ENCODE measurements at places on chromosomes 6 and 20. TPM values are rescaled to one million over a fixed set of nuclear protein-coding genes. Genes with fewer than 3 reads are reported as not detected.

FNDC1 gene
- total RNA-seq = not detected

GRCh38 chr6:53133961-53134360, 14.7 kb downstream of the GCM1 start:
- no peak for DNase-seq

- DNase-seq = no peak
These were observed 28.3 kb upstream of the FBXO30 start for GRCh38 chr6:145842693-145843546.

- no peak for DNase-seq
These were observed 462.9 kb upstream of the JAG1 start for GRCh38 chr20:11136691-11137090.

GRCh38 chr6:113489952-113490746, 367.0 kb upstream of the MARCKS start:
- DNase-seq = peak; percentile 22

GSTA3 gene
- total RNA-seq = not detected

- peak; percentile 25 for DNase-seq
These were observed 38.3 kb downstream of the COX4I2 start for GRCh38 chr20:31675828-31676608.

- no peak for DNase-seq
These were observed 2.9 kb upstream of the TUBB2B start for GRCh38 chr6:3230256-3230882.

ASIP gene
- not detected for total RNA-seq

DNA sequence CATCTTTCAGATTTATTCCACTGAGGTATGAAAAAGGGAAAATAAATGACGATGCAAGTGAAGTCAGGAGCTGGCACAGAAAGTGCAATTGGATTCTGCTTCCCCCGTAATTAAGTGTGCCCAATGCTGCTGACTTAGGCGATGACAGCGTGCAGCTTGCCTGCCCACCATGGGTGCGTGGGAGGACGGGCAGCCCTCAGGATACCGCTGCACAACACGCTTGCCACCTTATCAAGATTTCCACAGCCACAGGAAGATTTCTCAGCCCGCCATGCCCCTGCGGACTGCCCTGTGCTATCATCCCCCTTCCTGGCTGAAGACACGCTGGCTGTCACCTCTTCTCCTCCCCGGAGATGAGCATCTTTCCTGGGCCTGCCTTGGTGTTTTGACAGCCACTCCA, 103.3 kb upstream of the BACH2 start:
- no peak for DNase-seq

DNA sequence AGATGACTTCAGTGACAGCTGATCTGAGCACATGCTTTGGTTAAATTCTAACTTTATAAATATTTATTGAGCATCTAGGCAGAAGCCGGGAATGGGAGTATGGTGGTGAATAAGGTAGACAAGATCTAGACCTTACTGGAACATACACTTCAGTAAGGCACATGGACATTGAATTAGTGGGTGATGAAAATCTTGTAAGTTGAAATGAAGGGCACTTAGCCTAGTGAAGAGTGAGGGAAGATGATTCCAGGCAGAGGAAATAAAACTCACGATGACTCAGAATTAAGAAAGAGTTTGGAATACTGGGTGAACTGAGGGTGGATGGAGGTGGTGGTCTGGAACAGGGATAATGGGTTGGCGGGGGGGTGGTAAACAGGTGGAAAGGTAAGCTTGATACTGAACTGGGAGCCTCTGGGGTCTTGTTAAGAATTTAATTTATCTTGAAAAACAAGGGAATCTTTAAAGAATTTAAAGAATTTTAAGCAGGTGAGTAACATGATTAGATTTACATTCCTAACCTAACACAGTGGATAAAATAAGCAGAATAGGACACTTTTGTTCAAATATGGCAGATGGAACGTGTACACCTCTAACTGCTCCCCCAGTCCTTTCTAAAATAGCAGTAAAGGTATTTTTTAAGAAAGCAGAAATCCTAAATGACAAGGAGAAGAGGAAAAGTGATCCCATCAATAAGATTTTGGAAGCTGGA, 75.2 kb upstream of the ARHGAP18 start:
- peak; percentile 20 for DNase-seq

GRCh38 chr20:20488388-20488787, 120.5 kb downstream of the INSM1 start:
- DNase-seq = no peak

- DNase-seq = no peak
These were observed 4.6 kb downstream of the GUCA1A start for GRCh38 chr6:42177514-42178364.

DNA sequence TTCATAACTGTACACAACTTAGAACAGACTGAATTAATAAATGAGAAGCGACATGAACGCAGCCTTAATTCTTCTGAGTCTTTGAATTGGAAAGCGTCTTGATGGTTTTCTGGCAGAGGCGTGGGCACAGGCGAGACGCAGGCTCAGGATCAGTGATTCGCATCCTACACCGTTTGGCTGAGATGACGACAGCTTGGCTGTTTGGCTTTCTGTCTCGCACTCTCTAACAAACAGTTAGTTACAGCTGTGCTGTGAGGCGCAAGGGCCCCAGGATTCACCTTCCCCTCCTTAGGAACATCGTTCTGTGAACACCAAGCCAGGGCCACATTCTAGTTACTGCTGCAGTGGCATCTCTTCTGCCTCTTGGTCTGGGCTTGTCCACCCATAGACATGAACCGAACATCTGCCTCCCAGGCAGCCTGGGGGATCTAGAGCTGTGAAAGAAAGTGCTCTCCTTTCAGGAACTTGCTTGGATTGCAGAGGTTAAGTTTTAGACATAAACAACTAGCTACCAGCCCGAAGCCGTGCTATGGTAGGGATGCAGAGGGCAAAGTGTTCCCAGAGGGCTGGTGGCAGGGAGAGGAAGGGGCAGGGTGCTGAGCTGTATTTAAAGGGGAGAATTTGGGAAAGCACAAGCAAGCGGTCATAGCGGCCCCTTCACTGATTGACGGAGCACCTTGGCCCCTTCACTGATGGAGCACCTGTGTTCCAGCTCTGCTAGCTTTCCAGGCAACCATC, 49.6 kb downstream of the TCP11 start:
- DNase-seq = no peak

TBX18 gene
- not detected for total RNA-seq

- DNase-seq = no peak
These were observed 63.9 kb upstream of the RCAN2 start for GRCh38 chr6:46555129-46555528.

GRCh38 chr6:168231393-168231957, 88.1 kb downstream of the DACT2 start:
- no peak for DNase-seq

GRCh38 chr6:111464184-111464583, 18.8 kb downstream of the REV3L start:
- DNase-seq = peak; percentile 35

VPS16 gene
- total RNA-seq = 40.3 TPM

TRMT6 gene
- 35.4 TPM for total RNA-seq

CST1 gene
- 0.92 TPM for total RNA-seq

SFTA2 gene
- not detected for total RNA-seq

DNA sequence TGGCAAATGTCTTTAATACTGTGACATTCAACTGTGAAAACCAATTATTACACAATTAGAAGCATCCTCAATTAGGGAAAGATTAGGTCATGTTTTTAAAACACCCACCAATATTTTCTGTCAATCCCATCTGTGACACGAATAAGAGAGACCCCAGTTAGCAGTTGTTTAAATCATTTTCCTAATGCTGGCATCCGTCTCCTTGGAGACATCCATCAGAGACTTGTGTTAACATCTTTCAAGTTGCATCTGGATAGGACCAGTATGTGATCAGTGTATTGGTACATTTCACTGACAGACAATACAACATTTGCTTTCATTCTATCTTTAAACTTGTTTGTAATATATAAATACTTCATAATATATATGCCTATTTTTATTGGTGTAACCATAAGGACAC, 420.7 kb upstream of the RNF217 start:
- DNase-seq = no peak

- DNase-seq = no peak
These were observed 17.0 kb downstream of the GHRH start for GRCh38 chr20:37244572-37244957.

DNA sequence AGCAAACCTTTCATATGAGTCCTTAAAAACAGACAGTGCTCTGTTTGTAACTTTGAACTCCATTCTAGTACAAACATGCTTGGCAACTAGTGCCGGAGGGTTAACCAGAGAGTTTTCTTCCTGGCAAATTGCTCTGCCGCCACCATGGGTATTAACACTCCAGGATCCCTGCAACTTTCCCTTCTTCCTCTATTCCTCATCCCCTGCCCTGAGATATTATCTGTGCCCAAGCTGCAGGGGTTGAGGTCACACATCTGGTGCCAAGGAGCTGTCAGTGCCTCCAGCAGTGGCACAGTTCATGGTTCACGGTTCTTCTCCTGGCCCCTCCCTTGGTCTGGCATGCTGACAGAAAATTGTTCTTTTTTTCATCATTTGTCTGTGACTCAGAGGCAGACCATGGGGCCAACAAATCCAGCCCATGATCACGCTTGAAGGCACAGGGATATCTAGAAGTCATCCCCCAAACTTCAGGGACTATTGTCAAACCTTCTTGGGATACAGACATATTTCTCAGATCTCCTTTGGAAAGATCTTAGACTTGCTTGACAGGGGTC, 77.5 kb downstream of the ATXN1 start:
- peak; percentile 96 for DNase-seq

DNA sequence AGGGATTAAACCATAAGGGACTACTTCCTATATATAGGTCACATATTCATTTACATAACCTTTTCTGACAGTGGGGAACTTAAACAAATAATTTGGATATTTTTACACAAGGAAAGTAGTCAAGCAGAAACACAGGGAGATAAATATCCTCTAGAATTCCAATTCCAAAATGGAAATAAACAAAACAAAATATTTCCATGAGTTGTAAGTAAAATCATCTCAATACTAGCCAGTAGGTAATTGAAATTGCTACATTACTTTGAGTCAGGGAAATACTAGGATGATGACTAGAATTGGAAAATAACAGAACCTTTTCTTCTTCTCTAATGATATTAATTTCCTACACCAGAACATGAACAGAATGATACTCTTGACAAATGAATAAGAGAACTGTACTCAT, 1308.1 kb upstream of the GJE1 start:
- no peak for DNase-seq

CTCFL gene
- not detected for total RNA-seq

GRCh38 chr20:31716818-31717477, 5.7 kb downstream of the BCL2L1 start:
- no peak for DNase-seq

- no peak for DNase-seq
These were observed 207.0 kb upstream of the SIM1 start for GRCh38 chr6:100671740-100672139.

GRCh38 chr6:158002951-158003853, 21.5 kb downstream of the SYNJ2 start:
- no peak for DNase-seq

- DNase-seq = peak; percentile 46
These were observed 84.2 kb downstream of the UST start for GRCh38 chr6:148831064-148831463.

DNA sequence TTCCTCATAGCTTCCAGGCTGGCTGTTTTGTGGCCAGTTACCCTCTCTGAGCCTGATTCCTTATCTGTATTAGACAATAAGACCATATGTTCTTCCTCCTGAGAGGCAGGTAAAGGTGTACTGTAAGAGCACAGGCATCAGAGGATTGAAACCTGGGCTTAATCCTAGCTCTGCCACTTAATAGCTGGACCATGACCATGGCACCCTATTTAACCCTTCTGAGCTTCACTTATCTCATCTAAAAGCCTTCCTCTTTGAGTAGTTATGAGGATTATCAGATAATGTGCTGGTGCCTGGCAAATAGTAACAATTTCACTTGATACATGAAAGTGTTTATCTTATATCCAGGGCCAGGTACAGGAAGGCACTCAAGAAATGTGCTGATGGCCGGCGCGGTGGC, 34.9 kb downstream of the BCL2L1 start:
- DNase-seq = no peak

FAM162B gene
- total RNA-seq = not detected

DNA sequence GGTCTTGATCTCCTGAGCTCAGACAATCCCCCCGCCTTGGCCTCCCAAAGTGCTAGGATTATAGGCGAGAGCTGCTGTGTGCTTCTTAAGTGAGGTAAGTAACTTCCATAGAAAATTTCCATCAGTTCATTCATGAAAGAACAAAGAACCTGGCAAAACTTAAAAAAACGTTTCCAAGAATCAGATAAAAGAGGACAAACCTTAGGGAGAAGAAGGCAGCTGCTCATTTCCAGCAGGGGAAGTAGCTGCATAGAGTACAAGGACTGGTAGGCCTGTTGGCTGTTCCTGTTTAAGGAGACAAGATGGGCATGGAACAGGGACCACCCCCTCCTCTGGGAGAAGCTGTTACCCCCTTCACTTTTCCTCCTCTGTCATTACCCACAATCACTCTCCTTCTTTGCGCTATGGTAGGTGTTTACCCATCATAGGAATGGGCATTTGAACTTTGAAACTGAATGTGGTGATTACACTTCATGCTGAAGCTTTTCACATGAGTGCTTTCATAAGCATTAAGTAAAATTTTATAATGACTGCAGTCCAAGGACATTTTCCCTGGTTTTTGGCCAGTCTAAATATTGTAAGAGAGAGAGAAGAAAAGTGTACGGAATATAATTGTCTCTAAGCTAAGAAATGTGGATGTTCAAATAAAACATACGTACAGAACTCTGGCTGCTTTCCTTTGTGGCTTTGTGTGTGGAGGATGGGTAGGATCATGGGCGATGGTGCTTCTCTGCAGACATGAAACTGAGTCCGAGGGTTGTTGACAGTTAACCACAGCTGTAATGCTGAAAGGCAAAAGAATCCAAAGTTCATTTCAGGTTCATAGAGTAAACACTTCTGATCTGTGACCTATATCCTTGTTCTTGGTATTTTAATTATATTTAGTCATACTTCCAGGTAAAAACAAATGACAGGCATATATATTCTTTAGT, 56.4 kb downstream of the CCN2 start:
- DNase-seq = peak; percentile 66

GRCh38 chr6:118965371-118965770, 30.4 kb upstream of the MCM9 start:
- DNase-seq = no peak

DNA sequence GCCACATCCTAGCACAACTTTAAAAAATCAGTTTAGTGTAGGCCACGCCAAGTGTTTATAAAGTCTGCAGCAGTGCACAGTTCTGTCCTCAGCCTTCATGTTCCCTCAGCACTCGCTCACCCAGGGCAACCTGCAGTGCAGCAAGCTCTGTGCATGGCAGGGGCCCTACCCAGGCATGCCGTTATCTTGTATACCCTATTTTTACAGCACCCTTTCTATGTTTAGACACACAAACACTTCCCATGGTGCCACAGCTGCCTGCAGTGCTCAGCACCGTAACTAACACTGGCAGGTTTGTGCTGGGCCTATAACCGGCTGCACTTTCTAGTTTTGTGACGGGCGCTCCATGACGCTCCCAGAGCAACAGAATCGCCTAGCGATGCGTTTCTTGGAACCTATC, 43.8 kb downstream of the ZBTB46 start:
- DNase-seq = no peak

- DNase-seq = no peak
These were observed 23.9 kb downstream of the NT5E start for GRCh38 chr6:85473748-85474147.

KIF13A gene
- total RNA-seq = 21.3 TPM

ADGRF5 gene
- 0.75 TPM for total RNA-seq

Measured in PC-3 (cell line).